ENCODE measurements at places on chromosomes 6 and 20.

- no peak for DNase-seq
Observed at GRCh38 chr6:117018771-117019170, 141.7 kb downstream of the RFX6 start.

DNA sequence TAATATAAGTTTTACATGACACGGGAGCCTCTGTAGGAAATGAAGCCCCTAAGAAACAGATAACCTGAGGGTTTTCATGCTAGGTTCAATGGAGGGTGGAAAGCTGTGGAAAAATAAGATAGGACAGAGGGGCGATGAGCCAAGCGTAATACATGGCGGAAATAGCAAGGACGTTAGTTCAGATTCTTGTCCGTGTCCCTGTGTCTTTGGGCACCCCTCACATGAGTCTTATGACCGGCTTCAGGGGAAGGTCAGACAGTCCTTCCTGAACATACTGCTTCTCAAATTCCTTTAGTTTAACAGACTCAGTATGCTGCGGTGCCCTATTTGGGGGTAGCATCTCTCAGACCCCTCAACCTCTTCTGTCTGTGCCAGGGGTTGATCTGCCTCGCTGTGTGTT, 20.8 kb downstream of the EFCAB8 start:
- no peak for DNase-seq

- DNase-seq: no peak
Observed at GRCh38 chr6:150713487-150713886, 113.8 kb downstream of the PLEKHG1 start.

GRCh38 chr6:52547647-52548352, 29.1 kb downstream of the TRAM2 start:
- no peak for DNase-seq

GRCh38 chr6:56851074-56851473, 103.8 kb upstream of the BEND6 start:
- no peak for DNase-seq
